ENCODE measurements at places on chromosomes 4 and X. TPM values are rescaled to one million over a fixed set of nuclear protein-coding genes. Genes with fewer than 3 reads are reported as not detected.

- DNase-seq: no peak
Measured at GRCh38 chrX:13029637-13029886, 14.9 kb downstream of the FAM9C start.

DNA sequence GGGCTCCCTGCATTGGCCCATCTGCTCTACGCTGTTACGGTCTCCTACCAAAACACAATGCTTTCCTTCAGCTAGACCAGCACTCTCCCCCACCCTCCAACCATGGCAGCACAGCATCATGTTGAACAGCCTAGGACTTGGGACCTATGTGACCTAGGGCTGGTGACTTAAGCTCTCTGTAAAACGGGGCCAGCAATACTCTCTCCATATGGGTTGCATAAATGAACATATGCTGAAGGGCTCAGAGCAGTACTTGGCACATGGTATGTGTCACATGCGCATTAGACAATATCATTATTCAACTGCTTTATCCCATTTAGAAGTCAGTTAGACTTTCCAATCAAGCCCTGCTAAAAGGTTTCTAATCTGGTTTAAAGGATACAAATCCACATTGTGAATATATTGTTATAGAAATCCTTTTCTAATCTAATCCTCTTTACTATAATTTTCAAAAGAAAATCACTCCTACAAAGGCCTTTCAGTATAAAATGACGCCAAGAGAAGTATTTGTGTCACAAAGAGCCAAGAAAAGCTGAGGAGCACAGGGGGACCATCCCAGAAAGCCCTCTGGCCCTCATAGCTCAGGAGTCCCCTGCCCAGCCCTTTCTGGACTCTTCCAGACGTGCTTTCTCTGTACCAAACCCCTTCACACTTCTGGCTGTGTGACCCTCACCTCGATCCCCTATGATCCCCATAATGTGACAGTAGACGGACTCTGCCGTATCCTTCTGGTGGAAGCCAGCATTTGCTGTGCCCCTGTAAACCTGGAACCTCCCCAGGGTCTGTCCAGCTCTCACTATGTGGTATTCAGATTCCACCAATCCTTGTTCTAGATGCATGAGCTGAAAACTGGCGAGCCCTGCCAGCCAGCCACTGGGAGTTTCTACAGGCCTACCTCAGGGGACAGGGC, 42.3 kb downstream of the NSG1 start:
- DNase-seq: no peak

DNA sequence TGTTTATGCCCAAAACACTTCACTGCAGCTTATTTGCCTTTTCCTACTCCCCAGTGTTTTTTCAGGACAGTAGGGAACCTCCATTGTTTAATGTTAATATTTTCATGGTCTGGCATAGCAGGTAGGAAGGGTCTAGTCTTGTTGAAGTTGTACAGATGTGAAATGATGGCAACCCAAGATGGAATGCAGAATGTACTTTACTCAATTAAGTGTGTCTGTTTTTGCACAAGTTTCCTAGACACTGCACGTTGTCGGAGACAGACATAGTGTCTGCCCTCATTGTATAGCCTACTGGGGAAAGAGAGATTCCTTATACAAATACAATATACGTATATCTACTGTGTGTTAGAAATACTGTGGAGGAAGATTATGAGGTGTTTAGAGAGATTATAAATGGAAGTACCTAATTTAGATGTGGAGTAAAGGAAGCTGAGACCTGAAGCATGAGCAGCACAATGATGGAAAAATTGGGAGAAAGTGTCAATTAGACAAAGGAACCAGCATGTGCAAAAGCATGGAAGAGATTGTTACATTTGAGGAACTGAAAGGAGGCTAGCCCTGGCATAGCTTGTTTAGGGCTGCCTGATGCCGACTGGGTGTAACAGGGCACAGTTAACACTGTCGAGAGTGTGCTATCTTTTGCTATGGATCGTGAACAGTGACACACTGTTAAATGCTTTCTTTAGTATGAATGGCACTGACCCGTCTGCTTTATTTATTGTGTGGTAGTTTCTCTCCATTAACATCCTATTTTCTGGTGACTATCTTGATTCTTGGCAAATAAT, 18.4 kb downstream of the CPEB2 start:
- DNase-seq: no peak

DNA sequence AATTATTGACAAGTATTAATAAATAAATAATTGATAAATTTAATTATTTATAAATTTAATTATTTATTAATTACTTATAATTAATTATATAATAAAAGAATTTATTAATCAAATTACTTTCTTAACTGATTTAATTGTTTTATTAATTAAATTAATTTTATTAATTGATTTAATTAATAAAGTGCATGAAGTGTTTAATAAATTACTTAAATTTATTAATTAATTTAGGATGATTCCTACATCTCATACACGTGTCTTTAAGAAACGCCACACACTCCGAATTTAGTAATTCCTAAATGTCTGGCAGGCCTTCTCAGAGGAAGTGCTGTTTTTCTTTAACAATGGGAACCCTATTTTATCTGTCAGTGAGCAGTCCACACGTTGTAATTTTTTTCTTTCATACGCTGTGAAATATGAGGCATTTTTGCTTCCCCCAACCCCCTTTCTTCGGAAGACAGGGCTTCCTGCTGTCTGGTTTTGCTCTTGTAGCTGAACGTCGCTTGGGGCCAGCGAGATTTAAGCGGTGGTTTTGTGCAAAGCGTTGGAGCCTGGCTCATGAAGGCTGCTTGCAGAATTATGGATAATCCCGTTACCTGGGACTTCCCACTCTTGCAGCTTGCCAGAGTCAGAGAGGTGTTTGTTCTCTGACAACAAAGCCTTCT, 46.8 kb downstream of the CRLF2 start:
- no peak for DNase-seq

DNA sequence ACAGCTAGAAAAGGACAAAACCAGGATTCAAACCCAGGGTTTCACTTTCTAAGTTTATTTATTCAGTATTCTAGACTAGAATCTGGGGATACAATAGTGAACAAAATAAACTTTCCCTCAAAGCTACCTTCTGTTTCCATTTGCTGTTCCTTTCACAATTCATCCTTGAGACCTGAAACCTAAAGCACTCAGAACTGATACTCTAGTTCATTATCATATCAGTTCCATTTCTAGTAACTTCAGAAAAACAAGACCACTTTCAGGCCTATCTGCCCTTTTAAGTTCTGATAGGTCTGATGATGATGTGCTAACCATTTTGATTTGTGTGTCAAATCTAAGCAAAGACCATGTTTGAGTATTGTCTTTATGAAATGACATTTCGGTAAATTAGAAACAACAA, 7.8 kb upstream of the XK start:
- no peak for DNase-seq

GRCh38 chrX:75893281-75893680, 108.2 kb upstream of the MAGEE2 start:
- no peak for DNase-seq

DNA sequence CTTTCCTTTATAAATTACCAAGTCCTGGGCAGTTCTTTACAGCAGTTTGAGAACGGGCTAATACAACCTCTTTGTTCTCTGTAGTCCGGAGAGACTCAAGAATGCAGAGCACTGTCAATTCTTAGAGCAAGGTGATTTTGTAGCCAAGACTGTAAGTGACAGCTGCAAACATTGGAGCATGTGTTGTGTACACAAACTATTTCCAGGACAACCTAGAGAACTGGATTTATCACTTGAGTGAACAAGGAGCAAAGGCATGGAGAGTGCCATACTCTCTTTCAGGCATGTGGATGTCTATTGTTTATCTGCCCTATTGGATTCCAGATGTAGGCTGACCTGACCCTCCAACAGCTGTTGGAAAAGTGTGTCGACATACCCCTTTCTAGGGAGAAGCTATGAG, 153.9 kb downstream of the SPANXN3 start:
- no peak for DNase-seq

GRCh38 chr4:15562114-15562513, 92.4 kb downstream of the CC2D2A start:
- no peak for DNase-seq

- no peak for DNase-seq
Measured at GRCh38 chrX:40444133-40444532, 136.6 kb upstream of the ATP6AP2 start.

GRCh38 chr4:128371876-128372275, 84.3 kb upstream of the PGRMC2 start:
- DNase-seq: no peak

DNA sequence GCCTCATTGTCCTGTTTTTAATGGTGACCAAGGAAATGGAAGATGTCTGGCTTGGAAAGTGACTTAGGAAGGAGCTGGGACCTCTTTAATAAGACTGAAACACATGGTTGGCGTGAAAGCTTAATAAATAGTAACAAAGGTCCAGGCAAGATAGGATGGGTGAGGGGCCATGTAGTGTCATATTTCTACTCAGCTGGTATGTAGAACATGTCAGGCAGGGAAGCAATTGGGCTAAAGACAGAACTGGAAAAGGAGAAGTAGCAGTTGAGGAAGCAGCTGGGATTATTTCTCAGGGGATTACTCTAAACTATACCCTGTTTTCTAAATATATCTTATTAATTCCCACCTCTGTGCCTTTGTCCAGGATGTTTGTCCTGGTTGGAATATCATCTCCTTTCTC, 18.6 kb downstream of the ITGB1BP2 start:
- no peak for DNase-seq

GRCh38 chrX:69024931-69025330, 140.3 kb downstream of the PJA1 start:
- no peak for DNase-seq

DNA sequence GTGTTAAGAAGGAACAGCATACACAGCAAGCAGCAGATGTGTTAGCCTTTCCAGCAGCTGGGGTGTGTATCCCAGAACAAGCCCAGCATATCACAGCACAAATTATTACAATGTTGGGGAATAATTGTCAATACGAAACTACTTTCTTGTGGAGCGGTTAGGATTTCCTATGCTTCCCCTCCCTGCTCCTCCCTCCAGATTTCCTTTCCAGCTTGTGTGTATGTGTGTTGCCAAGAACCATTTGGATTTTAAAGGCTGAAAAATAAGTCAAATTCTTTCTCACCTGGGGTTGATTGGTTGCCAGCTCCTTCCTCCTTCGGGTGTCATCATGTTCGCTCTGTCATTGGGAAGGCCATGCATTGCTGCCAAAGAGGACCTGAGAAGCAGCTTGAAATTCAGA, 178.2 kb upstream of the FRMPD4 start:
- no peak for DNase-seq

DNA sequence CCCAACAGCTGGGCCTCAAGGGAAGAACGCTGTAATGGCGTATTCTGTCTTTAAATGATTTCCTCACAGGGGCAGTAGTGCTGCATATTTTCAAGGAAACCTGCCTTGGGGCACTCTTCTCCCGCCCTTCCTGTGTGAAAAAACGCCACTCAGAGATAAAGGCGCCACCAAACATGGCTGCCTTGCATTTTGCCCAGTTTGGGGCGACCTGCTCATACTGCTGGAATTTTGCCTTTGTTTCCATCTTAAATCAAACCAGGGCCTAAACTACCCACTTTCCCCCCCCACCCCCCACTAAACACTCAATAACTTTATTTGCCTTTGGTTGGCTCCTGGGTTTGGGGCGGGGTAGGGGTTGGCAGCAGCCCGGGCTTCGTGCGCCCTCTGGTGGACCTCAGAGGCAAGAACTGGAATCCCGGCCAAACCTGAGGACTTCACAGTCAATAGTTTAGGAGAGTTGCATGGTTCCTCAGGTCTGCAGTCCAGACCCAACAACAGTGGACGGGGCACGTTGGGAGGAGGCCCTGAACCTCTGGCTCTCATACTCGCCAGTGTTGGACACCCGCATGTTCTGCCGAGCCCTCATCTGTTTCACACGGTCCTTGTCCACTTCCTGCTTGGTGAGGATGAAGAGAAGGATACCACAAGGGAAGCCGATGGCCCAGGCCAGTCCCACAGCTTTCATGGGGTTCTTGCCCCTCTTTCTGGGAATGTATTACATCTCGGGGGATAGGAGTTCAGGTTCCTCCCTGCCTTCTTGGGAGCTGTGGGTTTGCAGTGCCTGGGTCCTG, 220.1 kb upstream of the STK26 start:
- DNase-seq: peak; percentile 75

DNA sequence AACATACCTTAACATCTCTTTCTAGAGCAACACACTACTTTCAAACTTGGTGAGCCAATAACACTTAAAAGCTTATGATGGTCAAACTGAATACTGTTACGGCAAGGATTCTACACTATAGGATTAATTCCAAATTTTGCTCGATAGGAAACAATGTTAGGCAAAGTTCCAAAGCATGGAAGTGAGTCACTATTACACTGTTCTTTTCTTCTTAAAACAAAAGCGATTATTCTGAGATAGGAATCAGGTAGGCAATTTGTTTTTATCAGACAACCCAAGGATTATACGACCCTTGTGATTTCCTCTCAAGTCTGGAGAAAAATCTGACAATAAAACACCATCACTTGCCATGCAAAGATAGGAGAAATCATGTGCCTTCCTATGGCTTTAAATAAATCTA, 81.5 kb downstream of the HUWE1 start:
- no peak for DNase-seq

GRCh38 chr4:40197879-40198689, 1.3 kb downstream of the RHOH start:
- DNase-seq: no peak

GRCh38 chr4:139083607-139083955, 68.0 kb downstream of the NOCT start:
- peak; percentile 52 for DNase-seq

Gene ARHGEF9
- total RNA-seq: 9.5 TPM

Gene ZCCHC18
- 0.86 TPM for total RNA-seq

Gene TEX13D
- total RNA-seq: not detected

Gene ANOS1
- total RNA-seq: 0.05 TPM

Gene XK
- total RNA-seq: 0.16 TPM

Gene YIPF6
- total RNA-seq: 23.4 TPM

Gene TCEAL6
- not detected for total RNA-seq

Gene PPP4R3C
- total RNA-seq: not detected

Gene PDLIM5
- total RNA-seq: 25.7 TPM

Gene USP27X
- total RNA-seq: 1.1 TPM

Gene SMR3B
- total RNA-seq: not detected
